ENCODE measurements at places on chromosomes 1 and 21.

- no peak for DNase-seq
These were observed 3.4 kb upstream of the EEIG2 start for GRCh38 chr1:108556499-108556898.

DNA sequence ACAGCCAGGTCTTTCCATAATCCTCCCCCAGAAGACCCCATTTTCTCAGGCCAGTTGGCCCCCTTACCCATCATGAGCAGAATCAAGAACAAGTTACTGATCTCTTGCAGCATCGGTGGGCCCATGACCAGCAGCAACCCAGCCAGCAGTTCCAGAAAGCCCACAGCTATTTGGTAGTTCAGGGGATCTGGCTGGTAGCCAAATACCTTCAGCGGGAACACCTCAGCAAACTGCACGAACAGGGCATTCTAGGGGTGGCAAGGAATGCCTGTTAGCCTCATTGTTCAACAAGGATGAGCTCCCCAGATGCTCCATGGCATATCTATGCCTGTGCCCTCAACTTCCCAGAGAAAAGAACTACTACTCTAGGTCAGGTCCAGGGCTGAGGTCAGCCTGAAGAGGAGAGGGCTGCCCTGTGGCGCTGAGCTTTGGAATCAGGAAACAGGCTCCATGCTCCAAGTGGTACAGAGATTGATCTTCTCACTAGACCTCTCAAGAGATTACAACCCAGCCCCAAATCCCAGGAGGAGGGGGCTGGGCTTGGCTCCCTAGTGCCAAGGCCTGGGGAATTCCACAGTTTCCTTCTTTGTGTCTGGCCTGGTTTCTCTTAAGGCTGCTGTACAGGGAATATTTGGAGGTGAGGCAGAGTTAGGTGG, 1.3 kb downstream of the TMEM35B start:
- DNase-seq, result no peak

GRCh38 chr1:183517401-183517800, 45.1 kb downstream of the SMG7 start:
- no peak for DNase-seq

DNA sequence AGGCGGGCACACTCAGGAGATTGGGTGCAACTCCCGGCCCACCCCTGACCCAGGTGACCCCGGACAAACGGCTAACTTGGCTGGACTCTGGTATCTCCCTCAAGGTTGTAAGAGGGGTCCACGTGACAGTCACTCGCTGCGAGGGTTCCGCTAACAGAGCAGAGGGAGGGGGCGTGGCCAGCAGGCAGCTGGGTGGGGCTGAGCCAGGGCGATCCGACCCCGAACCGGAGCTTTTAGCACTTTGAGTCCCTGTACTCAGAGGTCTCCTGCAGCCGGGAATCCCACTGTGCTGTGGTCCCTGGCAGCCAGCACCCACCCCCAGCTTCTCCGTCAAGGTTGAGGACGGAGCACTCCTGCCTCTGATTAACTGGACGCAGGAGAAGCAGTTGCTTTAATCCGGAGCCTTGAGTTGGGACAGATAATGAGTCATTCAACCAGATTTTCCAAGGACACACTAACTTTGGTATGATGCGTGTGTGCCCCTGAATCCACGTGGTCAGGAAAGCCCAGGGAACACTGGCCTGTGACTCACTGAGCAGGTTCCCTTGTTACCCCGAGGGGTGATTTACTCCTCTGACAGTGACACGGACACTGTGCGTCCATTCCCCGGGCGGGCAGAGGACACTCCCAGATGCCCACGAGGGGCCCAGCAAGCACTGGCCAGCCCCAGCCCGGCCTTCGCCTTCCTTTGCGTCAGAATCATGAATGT, 16.8 kb downstream of the TRPM2 start:
- no peak for DNase-seq

- no peak for DNase-seq
These were observed 18.4 kb upstream of the GFI1 start for GRCh38 chr1:92505015-92505692.

DNA sequence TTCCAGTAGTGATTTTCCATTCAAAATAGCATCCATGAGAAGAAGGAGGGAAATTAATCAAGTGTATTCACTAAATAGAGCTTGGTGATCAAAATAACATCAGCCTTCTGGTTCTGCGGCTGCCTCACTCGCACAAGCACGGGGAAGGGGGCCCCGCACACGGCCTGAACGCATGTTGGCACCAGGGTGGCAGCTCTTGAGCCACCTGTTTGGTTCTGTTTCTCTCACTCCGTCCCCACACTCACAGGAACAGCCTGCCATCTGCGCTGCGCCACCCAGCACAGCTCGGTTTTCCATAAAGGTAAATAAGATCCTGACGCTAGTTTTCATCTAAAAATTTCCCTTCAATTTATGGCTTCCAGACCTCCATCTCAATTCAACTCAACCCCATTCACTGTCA, 49.4 kb downstream of the TIAM1 start:
- DNase-seq, result no peak

DNA sequence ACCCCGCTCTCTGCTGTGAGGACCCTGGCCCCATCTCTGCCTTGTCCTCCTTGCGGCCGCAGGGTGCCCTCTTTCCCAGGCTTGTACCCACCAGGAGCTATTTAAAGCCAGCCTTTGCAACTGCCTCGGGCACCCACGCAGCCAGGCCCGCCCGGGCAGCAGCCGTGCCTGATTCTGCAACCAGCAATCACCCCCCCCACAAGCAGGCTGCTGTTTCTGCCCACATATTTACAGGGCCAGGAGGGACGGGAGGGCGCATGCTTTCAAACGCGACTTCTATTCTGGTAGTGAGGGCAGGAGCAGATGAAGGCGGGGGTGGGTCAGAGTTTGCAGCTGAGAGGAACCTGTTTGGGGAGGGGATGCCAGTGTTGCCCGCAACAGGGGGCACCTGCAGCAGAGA, 13.6 kb downstream of the GABRD start:
- DNase-seq, result no peak

DNA sequence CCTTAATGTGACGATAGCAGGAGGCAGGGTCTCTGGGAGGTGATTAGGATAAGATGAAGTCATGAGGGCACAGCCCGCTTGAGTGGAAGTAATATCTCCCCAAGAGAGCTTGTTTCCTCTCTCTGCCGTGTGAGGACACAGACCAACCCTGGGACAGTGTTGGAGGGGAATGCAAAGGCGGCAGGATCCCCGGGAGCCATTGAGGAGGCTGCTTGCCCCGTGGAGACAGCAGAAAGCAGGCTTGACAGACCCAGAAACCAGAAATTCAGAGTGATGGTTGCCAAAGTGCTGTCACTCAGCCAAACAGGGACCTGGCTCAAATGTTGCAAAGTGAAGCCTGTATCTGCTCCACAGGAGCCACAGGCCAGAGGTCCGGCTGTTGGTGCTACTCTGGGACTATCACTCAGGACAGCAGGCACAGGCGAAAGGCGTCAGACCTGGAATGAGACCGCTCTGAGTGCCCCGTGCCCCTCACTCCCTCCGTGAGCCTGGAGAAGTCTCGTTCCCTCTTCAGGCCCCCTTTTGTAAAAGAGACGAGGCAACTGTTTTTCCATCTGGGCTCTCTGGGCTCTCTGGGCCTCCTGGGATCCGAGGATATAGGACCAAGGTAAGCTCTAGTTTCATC, 96.6 kb upstream of the VANGL1 start:
- DNase-seq, result no peak

DNA sequence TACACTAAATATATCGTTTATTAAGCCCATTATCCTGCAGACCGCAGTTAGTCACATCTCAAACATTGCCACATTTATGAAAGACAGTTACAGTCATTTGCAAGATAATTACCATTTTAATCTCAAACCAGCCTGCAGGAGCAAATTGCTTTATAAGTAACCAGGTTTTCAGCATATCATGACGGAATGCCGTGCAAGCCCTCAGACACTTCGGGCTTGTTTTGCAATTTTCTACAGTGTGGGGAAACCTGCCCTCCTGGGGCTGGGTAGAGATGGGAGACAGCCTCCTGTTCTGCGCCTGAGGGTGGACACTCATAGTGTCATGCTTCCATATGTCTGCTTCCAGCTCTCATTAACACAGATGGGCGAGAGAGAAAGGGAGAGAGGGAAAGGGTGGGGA, 563.9 kb downstream of the NPHP4 start:
- DNase-seq, result no peak

DNA sequence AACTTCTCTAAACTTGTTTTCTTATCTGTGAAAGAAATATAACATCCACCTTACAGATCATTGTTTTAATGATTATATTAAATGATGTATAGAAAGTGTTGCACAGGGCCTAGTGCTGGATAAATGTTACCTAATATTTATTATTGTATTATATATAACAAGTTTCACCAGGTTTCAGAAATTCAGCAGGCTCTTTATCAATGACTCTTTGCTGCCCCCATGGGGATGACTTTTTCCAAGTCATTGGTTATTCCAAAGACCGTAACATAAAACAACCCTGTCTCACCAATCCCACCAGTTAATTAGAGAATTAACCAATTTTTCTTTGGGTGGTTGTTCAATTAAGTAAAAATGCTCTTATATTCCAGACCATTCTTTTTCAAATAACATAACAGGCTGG, 7.3 kb upstream of the DEDD start:
- no peak for DNase-seq

GRCh38 chr1:201683397-201683796, 144.5 kb downstream of the NAV1 start:
- no peak for DNase-seq

- DNase-seq, result no peak
These were observed 99.2 kb downstream of the TRIM11 start for GRCh38 chr1:228307218-228308023.

DNA sequence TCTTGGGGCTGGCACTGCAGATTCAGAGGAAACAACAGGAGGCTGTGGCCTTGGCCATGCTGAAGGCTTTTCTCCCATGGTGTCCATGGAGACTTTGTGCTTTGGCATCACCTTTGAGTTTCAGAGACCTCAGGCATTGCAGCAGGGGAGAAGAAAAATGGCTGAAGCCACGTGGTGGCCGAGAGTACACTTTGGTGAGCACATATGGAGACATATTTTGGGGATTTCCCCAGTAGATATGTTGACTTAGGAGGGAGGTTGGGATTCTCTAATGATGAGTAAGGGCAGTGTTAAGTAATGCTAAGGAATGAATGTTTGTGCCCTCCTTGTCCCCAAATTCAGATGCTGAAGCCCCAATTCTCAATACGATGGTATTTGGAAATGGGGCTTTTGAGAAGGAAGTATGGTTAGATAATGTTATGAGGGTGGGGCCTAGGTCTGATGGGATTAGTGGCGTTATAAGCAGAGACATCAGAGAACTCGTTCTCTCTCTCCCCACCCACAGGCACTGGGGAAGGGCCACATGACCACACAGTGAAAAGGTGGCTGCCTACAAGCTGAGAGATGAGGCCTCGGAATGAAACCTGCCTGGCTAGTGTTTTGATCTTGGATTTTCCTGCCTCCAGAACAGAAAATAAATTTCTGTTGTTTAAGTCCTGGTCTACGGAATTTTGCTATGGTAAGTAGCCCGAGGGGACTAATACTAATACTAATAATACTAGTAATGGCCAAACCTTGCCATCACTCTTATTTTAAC, 98.6 kb downstream of the TBX19 start:
- no peak for DNase-seq

DNA sequence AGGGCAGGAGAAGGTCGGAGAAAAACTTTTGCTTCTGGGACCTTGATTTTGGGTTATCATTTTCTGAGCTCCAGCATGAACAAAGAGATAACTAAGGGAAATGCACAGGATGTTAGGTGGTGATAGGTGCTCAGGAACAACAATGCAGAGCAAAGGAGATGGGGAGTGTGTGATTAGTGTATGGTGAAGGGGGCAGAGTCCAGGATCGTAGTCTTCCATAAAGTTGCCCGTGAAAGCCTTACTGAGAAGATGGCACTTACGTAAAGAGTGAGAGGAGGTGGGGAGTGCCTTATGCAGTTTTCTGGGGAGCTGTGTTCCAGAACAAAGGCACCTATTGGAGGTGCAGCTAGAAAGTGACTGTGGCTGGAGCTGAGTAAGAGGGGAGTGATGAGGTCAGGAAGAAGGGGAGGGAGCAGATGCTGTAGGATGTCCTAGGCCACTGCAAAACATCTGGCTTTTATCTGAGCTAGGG, 11.6 kb downstream of the KCNK1 start:
- no peak for DNase-seq

- DNase-seq, result no peak
These were observed 11.6 kb upstream of the PADI6 start for GRCh38 chr1:17360272-17360956.

GRCh38 chr1:177983077-177983476, 13.2 kb upstream of the SEC16B start:
- no peak for DNase-seq

GRCh38 chr1:154982341-154982740, 803 bp upstream of the FLAD1 start:
- no peak for DNase-seq

DNA sequence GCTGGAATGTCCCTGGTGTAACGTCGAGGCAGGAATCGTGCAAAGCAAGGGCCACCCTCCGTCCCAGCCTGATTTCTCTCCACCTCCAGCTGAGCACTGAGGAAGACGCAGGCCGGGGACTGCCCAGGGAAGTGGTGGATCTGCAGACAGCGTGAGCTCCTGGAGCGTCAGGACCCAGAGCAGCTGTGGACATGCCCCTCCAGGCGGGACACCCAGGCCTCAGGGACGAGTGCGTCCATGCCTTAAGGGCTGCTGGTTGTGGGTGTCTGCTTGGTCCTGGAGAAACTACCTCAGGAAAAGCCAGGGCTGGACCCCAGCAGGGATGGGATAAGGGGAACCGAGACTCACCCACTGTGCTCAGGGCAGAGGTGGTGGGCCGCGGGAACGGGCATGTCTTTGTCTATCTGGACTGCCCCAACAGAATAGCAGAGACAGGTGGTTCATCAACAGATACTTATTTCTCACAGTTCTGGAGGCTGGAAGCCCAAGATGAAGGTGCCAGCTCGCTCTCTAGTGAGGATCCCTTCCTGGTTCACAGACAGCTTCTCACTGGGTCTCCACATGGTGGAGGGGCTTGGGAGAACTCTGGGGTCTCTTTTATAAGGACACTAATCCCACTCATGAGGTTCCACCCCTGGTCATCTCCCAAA, 5.8 kb upstream of the MMEL1 start:
- no peak for DNase-seq

- peak; percentile 60 for DNase-seq
These were observed 12.3 kb upstream of the GSTM4 start for GRCh38 chr1:109643385-109644230.

DNA sequence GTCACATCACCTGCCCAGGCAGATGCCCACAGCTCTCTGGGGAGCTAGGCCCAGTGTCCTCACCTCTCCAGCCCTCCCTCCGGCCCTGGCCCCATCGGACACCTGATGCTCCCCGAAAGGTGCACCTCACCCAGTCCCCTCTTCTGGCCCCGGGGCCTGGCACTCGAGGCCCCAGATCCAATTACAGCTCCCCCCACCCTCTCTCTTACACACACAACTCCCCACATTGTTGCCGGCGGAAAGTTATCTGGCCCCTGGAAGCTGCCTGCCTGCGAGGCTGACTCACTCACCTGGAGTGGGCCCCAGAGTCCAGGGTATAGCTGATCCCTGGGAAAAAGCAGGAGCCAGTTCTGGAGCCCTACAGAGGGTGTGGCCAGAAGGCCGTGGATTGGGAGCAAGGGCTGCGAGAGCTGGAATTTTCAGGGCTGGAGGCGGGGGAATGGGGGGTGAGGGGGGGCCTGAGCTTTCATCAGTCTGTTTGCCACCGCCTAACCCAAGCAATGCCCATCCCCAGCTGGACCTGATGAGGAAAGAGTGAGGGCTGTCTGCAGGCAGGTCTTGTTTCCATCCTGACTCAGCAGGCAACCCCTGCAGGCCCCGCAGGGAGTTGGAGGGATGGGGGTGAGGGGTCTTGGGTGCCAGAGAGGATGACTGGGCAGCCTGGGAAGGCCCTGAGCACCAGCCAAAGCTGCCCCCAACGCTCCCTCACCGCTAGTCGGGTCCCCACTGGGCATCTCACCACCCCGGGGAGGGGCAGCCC, 948 bp downstream of the FBXO2 start:
- peak; percentile 55 for DNase-seq

All from HCT116 (cell line).